Natural killer cell treated with Interleukin-12 subunit alpha and Interleukin-12 subunit beta and Interleukin-15 and Interleukin-18, amount 100 ng/mL, for 72 hours (primary cell): ENCODE measurements at places on chromosomes 11 and 22. TPM values are rescaled to one million over a fixed set of nuclear protein-coding genes. Genes with fewer than 3 reads are reported as not detected.
A peak's percentile ranks its signal among the peaks of the same experiment; 100 is the strongest.

CBLIF gene
- not detected for total RNA-seq

DNA sequence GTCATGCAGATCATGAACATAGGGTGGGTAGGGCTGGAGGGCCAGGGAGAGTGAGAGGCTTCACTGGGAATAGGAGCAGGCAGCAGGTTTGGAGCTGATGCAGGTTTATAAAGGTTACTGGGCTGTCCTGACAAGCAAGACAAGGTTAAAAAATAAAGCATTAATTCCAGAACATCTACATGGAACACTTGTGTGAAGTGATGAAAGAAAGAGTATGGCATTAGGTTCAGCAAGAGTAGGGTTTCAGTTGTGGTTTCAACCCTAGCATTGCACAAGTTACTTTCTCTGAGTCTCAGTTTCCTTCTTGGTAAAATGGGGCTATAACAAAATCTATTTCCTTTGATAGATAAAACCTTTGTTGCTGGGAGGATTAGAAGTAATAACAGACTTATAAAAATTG lies 114.6 kb upstream of the SESN3 start:
- DNase-seq, result no peak
- peaks cover 5% of the 10 kb centered on the region for H3K4me1 ChIP-seq
- H3K27me3 ChIP-seq, result peaks cover 14% of the 10 kb centered on the region

DNA sequence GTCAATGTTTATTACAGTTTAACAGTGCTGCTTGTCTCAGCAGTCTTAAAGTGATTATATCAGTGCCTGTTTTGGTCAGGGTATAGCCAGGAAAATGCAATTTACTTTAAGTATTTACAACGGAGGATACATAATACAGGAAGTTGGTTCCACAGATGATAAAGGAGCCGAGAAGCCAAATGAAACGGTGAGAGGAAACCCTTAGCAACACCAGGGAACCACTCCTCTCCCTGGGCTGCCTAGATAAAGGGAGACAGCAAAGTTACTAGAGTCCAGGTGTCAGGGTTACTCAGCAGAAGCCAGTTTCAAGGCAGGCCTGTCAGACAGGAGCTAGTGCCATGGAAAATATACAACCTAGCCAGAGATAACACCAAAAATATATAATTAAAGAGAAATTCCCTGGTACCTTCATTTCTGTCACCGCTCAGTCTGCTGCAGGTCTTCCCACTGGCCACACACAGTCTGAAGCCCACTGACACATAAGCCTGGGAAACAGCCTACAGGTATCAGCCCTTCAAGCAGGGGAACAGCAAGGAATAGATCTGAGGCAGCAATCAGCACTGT lies 55.5 kb downstream of the FAM76B start:
- H3K27me3 ChIP-seq, result peaks cover 22% of the 10 kb centered on the region
- no peak overlapping the region for H3K27ac ChIP-seq
- H3K4me3 ChIP-seq, result no peak overlapping the region
- no peak for DNase-seq

- no peak for DNase-seq
- H3K27ac ChIP-seq, result no peak overlapping the region
- H3K27me3 ChIP-seq, result no peaks in the 10 kb centered on the region
- peaks cover 4% of the 10 kb centered on the region for H3K36me3 ChIP-seq
Measured at GRCh38 chr11:121421149-121421901, 30.8 kb upstream of the SORL1 start.

KRTAP5-9 gene
- not detected for total RNA-seq

TCN1 gene
- not detected for total RNA-seq

DNA sequence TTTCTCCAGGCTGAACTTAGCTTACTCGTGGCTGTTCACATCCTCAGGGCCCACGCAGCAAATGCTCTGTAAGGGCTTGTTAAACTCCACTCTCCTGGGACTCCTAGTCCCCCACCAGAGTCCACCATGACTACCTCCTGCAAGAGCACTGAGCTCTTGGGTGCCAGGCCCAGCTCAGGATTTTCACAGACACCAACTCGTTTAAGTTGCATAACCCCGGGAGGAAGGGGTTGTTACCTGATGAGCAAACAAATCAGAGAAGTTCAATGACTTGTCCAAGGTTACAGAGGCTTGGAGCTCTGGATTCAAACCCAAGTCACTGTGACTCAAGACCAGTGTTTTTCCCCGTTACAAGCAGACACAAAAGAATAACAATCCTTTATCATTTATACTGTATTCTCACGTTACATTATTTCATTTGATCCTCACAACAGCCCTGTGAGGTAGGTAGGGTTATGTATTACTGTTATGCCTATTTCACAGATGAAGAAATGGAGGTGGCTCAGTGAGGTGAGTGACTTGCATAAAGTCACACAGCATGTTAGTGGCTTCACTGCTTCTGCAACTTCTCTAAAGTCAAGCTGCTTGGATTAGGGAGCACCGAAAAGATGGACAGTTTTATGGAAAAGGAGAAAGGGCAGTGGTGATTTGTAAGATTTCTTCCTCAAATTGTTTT lies 17.4 kb downstream of the KCTD21 start:
- DNase-seq, result no peak
- no peak overlapping the region for H3K4me3 ChIP-seq
- no peaks in the 10 kb centered on the region for H3K27me3 ChIP-seq
- no peak overlapping the region for H3K27ac ChIP-seq
- no peaks in the 10 kb centered on the region for H3K4me1 ChIP-seq
- H3K36me3 ChIP-seq, result no peaks in the 10 kb centered on the region

MIOX gene
- not detected for total RNA-seq

PANX3 gene
- total RNA-seq, result not detected

- no peaks in the 10 kb centered on the region for H3K4me1 ChIP-seq
- no peak overlapping the region for H3K4me3 ChIP-seq
- no peak for DNase-seq
- H3K27me3 ChIP-seq, result peaks cover 32% of the 10 kb centered on the region
- H3K36me3 ChIP-seq, result no peaks in the 10 kb centered on the region
Measured at GRCh38 chr11:34558673-34559072, 45.1 kb upstream of the ELF5 start.

GRCh38 chr11:67504005-67504949 lies 886 bp downstream of the PITPNM1 start:
- peaks cover 41% of the 10 kb centered on the region for H3K4me1 ChIP-seq
- H3K36me3 ChIP-seq, result peaks cover 8% of the 10 kb centered on the region
- peak; percentile 73 for DNase-seq
- H3K4me3 ChIP-seq, result peak overlapping the region; percentile 92
